ENCODE measurements at places on chromosomes 11 and 22.

GRCh38 chr11:48142889-48143288 lies 73.7 kb upstream of the OR4B1 start:
- no peak for DNase-seq

- no peak for DNase-seq
Observed at GRCh38 chr22:37024339-37025157, 5.0 kb downstream of the MPST start.

DNA sequence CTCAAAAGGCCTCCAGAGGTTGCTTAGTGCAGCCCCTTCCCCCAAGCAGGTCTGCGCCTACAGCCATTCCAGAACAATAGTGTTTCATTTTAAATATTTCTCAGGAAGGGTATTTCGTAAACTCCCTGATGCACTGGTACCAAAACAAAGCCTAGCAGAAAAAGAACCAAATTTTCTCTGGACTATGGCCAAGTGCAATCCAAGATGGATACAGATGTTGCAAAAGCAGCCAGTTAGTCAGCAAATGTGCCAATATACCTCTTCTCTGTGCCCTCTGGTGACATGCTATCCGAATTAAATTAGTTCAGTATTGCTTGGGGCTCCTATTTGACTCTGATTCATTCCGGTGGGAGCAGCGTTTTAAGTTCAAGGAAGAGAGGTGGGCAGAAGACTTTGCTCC lies 247.8 kb downstream of the NTM start:
- DNase-seq = no peak

- DNase-seq = no peak
Observed at GRCh38 chr11:457111-457760, 7.2 kb downstream of the PTDSS2 start.

GRCh38 chr11:111838054-111838453 lies 33.3 kb downstream of the ALG9 start:
- DNase-seq = no peak

GRCh38 chr11:121889931-121890330 lies 226.1 kb downstream of the BLID start:
- DNase-seq = no peak

GRCh38 chr11:77557553-77557952 lies 32.2 kb upstream of the AQP11 start:
- DNase-seq = no peak

- DNase-seq = no peak
Observed at GRCh38 chr22:48576333-48577013, 1251.2 kb downstream of the BRD1 start.

GRCh38 chr11:61059260-61059752 lies 43.0 kb upstream of the CD5 start:
- no peak for DNase-seq
